NCI-H1048 (cell line): ENCODE measurements at places on chromosomes 12 and 14.

GRCh38 chr14:30005114-30005808 lies 77.6 kb upstream of the PRKD1 start:
- DNase-seq = no peak

DNA sequence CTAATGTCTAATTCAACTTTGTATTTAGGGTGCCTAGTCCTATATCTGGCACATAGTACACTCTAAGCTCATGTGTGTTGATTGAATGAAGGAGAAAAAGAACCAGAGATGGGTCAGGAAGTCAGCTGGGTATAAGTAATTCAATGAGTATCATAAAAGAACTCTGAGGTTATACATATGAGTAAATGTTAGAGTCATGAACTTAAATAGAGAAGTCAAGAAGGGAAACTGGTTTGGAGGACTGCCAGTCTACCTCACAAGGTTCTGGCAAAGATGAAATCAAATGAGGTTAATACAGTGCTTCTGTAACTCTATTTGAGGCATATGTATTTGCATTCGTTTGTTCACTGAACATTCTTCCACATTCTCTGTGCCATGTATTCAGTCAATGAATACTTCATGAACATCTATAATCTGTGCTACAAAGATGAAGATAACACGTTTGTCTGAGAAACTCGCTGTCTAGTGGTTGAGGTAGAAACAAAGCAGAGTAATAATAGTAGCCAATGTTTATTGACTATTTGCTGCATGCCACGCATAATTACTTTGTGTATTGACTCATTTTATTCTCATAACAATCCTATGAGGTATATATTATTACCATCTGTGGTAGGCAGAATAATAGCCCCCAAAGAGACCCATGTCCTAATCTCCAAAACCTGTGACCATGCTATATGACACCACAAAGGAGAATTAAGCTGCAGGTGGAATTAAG lies 88.9 kb downstream of the PTGER2 start:
- no peak for DNase-seq

GRCh38 chr14:70665448-70666360 lies 24.0 kb downstream of the TTC9 start:
- DNase-seq = no peak

GRCh38 chr14:81727218-81727617 lies 193.6 kb upstream of the SEL1L start:
- no peak for DNase-seq

DNA sequence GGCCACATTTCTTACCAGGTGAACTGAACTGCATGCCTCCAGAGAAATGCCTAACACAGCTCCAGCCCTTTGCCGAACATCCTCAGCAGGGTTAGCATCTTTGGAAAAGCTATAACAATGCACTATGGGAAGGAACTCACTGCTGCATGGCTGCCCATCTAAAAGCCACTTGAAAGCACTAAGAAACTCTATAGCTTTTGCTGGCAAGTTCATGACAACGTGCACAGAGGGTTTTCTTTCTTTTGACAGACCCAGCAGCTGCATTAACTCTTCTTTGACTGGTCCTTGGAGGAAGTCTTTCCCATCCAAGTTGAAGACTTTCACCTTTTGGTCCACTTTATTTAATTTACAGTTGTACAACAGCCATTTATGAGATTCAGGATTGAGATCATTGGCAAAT lies 5.3 kb downstream of the TRMT5 start:
- no peak for DNase-seq

GRCh38 chr12:12056951-12057350 lies 13.8 kb upstream of the BCL2L14 start:
- peak; percentile 80 for DNase-seq

- DNase-seq = no peak
Observed at GRCh38 chr14:102544046-102544746, 34.6 kb upstream of the ANKRD9 start.

DNA sequence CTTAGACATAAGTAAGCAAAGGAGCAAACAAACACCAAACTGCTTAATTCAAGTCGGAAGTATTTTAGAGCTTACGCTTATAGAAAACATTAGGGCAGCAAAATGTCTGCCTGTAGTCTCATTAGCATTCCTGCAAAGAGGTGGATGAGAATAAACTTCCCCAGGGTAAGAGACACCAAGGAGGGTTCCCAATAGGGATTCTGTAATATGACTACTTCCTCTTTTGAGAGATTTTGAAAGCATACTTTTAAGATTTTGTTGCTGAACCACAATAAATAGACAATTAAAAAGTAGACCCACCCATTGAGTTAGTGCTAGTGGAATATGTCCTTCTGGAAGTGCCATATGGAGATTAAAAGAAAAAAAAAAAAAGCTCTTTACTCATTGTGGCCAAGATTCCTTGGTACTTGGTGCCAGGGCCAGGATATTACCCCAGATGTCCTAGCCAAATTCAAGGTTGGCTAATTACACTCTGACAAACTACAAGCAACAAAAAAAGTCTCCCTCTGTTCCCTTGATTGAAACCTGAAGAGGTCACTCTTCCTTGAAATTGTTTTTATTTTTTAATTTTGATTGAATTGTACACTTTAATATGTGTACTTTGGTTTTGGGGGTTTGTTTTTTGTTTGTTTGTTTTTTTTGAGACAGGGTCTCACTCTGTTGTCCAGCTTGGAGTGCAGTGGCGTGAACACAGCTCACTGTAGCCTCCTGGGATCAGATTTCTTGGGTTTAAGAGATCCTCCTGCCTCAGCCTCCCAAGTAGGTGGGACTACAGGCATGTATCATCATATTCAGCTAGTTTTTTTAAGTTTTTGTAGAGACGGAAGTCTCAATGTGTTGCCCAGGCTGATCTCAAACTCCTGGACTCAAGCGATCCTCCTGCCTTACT lies 8.7 kb downstream of the CLIP1 start:
- DNase-seq = no peak

DNA sequence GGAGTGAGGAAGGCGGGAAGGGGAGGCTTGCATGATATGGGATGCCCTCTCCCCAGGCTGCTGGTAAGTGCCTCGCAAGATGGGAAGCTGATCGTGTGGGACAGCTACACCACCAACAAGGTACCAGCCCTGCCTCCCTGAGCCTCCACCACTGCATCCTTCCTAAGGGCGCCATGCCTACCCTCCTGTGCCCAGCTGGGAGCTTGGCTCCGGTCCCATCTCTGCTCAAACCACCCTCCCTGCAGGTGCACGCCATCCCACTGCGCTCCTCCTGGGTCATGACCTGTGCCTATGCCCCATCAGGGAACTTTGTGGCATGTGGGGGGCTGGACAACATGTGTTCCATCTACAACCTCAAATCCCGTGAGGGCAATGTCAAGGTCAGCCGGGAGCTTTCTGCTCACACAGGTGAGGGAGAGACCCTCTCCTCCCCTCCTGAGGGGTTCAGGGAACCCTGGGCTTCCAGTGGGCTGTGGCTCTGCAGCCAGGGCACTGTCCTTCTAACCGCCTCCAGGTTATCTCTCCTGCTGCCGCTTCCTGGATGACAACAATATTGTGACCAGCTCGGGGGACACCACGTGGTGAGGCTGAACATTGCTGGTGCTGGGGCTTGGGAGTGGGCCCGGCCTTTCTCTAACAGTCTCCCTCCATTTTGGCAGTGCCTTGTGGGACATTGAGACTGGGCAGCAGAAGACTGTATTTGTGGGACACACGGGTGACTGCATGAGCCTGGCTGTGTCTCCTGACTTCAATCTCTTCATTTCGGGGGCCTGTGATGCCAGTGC lies 2.6 kb downstream of the GNB3 start:
- no peak for DNase-seq

DNA sequence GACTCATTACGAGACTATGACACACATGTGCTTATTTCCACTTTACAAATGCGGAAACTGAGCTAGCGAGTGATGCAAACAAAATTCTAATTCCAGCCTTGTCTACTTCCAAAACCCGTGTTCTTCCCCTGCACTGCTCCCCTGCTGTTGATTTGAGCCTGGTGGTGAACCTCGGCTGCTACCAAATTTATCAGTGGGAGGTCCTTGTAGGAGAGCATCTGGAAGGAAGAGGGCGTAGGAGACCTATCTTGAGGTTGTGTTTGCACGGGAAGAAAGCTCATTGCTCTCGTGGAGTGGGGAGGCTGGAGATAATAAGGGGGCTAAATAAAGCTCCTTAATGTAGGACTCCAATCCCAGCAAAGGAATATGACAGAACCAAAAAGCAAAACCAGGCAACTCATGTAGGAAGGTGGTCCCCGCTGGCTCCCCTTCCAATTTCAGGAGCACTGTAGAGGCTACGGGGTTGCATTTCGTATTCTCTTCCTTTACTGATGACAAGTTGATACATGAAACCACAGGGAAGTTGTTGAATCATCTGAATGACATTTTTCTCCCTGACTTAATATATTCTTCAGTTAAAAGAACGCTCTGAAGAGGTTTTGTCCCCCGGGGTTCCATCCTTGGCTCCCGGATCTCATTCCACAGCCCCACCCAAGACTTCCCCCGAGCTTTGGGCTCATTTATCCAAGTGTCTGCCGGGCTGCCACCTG lies 52.6 kb downstream of the FZD10 start:
- no peak for DNase-seq

GRCh38 chr12:4424422-4424821 lies 21.2 kb downstream of the FGF6 start:
- DNase-seq = no peak
